Fibroblast of gingiva (primary cell): ENCODE measurements at places on chromosomes 6 and 20.

GRCh38 chr6:169111203-169111602 lies 142.4 kb downstream of the THBS2 start:
- DNase-seq, result no peak

GRCh38 chr6:150697515-150697914 lies 97.8 kb downstream of the PLEKHG1 start:
- peak; percentile 30 for DNase-seq

- DNase-seq, result no peak
These were observed 266.0 kb upstream of the SOX4 start for GRCh38 chr6:21327326-21328112.

DNA sequence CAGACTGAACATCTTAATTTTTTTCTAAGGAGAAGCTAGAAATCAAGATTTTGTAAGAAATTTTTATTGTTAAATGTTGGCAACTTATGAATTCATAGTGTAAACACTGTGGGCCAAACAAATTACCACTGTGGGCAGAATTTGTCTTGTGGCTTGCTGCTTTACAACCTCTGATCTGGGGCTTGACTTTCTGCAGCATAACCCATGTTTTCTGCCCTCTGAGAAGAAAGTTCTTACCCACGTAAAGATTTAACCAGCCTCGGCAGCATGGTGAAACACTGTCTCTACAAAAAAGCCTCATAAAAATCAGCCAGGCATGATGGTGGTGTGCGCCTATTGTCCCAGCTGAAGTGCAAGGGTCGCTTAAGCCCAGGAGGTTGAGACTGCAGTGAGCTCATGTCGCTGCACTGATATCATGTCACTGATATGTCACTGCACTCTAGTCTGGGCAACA lies 12.9 kb downstream of the ITCH start:
- no peak for DNase-seq

DNA sequence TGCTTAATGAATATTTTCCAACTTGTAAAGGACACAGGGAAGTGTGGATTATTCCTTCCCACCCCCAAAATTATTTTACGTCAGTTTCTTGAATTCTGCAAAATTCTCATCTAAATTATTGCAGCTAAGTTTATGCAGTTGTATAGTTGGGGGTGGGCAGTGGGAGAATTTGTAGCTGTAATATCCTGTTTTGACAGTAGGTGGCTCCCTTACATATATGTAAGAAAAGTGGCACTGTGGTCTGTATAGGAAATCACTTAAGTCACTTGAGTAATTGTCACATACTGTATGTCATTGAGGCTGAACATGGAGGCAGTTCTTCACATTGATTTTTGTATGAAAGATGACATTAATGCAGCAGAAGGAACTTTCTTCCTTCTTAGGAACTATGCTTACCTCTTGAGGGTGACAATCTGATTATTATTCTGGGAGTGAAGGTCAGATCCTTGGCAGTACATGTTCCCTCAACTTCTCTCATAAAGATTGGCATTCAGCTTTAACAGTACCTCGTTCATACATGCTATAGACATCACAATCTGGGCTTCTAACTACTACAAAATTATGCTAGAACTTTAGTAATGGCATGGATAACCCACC lies 14.6 kb upstream of the CFAP206 start:
- peak; percentile 62 for DNase-seq

DNA sequence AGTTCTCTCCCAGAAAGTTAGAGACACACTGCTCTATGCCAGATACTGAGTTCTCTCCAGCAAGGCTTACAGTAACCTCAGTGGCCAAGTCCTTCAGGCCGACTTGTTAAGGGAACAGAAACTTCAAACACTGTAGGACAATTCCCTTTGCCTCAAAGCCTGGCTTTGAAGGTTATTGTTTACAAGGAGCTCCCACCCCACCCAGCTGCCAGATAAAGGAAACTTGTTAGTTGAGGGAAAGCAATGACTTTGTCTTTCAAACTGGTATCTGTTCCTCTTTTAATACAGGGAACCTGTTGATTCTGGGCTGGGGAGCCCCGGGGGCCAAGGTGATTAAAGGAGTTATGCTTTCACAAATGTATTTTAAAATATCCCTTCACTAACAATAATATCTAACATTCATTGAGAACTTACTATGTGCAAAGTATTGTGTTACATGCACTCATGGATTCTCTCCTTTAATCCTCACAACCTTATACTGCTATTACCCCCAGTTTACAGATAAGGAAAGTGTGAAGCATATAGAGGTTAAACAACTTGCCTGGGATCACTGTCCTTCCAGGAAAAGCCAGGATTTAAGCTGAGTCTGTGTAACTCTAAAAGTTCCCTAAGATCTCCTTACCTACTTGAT lies 27.6 kb upstream of the CDKN1A start:
- DNase-seq, result no peak

DNA sequence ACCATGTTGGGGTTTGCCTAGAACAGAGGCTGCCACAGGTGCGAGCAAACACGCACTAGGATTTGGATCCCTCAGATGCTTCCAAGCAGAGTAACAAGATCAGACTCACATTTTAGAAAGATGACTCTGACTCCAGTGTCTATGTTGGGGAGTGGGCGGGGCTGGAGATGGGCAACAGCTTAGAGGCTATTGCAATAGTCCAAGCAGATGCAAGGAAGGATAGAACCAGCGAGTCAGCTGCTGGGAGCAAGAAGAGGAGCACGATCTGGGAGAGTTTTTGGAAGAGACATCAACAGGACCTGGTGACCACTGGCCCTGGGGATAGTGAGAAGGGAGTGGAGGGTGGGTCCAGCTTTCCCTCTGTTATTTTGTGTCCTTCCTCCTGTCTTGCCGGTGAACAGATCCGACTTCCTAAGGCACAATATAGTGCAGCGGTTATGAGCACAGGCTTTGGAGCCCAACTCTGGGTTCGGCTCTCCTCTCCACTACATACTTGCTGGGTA lies 52.7 kb downstream of the FGD2 start:
- DNase-seq, result peak; percentile 57

DNA sequence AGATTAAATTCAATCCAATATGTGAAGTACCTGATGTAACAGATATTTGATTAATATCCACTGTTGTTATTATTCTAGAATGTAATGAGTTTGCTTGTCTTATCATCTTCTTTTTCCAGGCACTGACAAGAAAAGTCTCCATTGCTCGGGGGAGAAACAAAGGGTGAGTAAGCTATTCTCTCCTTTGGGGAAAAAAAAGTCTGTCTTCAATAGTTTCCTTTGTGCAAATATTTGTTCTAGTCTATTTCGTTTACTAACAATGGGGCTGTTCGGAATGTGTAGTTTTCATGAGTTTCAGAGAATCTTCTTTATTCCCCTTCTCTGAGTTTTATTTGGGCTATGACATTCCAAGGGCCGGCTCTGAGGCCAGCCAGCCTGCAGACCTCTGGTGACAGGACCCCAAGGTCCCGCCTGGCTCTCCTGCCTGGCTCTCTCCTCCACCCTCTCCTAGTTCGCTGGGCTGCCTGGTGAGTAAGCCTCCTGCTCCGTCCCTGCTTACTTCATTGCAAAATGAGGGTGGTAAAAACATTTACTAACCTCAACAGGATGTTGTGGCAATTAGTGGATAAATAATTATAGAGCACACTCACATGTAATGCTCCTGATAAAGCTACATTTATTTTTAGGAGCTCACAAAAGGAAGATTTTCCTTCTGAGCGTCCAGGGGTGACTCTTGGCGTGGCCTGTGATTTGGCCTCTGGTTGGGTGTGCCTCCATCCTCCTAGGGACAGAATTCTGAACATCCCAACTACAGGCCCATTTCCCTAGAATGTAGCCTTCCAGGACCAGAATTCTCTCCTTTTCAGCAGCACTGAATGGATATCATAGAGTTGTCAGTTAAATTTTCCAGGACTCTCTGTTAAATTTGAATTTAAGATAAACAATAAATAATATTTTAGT lies 43.1 kb upstream of the SNX9 start:
- peak; percentile 34 for DNase-seq

- DNase-seq, result no peak
These were observed 64.2 kb downstream of the FGD2 start for GRCh38 chr6:37069639-37070038.

GRCh38 chr6:25330796-25331685 lies 51.9 kb downstream of the CARMIL1 start:
- no peak for DNase-seq

GRCh38 chr6:20467437-20467836 lies 65.8 kb downstream of the E2F3 start:
- no peak for DNase-seq

DNA sequence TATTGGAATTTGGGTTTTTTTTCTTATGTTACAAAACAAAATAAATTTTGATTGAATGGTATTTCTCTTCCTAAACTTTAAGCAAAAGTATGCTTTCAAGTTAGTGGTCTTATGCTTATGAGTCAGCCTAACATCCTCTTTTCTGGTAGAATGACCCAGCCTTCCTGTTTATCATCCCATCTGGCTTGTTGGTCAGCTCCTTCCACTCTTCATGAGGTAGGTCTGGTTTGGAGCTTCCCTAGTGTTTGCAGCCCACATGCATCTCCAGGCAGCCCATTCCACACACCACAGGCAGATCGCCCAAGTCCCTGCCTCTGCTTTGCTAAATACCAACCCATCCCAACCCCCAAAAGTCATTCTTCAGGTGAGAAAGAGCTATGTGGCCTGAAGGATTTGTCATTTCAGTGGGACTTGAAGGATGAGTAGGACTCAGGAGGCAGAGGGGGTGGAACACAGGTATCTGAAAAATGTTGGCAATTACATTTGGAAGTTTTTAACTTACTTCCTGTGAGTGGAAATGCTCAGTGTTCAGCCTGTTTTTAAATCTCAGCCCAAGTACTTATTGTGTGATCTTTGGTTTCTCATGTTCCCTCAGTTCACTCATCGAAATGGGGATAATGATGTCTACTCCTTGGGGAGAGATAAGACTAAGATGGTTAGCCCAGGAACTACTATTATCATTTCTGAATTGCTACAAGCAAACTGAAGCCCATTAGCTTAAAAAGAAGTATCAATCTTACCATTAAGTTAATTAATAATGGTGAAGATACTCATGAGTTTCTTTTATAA lies 294.0 kb downstream of the ADGB start:
- peak; percentile 81 for DNase-seq

DNA sequence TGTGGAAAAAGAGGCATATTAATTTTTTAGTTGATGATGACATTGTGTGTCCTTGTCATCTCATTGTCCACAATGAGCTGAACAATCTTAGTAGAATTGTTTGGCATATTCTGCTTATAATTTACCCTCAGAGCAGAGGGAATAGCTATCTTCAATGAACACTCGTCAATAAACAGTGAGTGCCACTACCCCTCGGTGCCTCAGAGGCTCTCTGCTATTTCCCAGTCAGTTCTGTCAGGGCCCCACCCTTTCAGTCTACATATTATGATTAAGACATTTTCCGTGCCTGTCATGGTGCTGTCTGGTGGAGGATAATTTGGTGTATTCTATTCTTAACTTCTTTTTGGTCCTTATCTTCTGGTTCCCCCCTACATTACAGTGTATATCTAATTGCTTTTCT lies 31.2 kb downstream of the NUS1 start:
- no peak for DNase-seq

DNA sequence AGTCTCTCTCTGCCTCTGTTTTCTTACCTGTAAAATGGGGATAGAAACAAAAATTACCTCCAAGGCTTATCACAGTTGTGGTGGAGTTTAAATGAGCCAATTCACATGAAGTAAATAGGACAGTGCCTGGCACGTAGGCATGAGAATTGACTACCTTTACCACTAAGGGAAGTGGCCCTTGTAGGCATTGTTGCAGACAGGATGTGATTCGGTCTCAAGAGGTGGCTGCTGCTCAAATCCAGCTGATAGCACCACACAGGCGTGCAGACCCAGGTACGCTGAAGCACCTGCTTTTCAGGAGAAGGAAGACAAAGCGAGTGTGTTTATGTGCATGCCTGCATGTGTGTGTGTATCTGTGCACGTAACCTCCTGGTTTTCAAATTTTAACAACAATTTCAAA lies 108.6 kb downstream of the EYA2 start:
- no peak for DNase-seq

DNA sequence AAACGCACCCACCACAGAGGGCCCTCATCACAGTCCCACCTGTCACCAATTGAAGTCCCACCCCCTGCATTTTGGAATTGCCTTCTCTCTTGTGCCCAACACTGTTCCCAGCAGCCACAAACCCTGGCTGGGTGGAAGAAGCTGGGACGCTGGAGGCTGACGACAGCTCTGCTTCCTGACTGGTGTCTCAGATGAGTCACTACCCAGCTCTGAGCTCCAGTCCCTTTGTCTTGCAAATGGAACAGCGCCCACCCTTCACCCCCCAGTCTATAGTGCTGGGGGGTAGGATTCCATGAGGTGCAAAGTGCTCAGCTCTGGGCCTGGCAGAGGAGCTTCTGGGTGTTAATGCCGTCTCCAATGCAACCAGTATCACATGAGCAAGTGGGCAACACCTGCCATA lies 85.3 kb downstream of the DLGAP4 start:
- no peak for DNase-seq

DNA sequence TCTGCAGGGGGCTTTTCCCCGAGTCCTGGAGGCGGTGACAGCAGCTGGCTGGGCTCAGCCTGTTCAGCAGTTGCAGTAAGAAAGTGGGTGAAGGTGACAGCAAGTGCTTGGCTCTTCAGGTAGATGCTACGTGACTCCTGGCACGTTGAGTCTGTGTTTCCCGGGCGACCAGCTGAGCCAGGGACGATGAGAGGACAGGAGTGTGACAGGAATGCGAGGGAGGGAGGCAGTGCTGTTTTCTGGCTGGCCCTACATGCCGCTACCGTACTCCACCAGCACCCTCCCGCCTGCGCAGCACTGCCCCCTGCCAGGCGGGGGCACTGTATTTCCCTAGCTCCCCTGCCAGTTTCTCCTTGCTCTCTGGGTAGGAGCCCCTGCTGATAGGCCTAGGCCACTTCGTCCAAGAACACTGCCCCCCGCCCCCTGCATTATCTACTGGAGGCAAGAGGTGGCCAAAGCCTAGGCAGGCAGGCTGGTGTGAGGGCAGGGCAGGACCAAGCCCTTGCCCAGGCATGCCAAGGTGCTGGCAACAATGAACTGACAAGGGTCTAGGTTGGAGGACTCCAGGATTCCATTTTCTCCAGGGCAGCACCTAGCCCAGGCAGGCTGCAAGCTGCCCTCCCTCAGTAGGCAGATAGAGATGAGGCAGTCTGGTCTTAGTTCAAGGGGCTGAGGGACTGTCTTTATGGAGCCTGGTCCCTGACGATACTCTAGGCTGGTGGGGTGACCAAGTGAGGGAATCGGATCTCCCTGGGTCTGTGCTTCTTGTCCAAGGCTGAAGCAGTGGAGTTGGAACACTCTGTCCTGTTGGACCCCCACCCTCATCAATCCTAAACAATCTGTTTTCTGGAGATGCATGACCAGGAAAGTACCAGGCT lies 19.2 kb downstream of the MRPS18A start:
- peak; percentile 41 for DNase-seq

DNA sequence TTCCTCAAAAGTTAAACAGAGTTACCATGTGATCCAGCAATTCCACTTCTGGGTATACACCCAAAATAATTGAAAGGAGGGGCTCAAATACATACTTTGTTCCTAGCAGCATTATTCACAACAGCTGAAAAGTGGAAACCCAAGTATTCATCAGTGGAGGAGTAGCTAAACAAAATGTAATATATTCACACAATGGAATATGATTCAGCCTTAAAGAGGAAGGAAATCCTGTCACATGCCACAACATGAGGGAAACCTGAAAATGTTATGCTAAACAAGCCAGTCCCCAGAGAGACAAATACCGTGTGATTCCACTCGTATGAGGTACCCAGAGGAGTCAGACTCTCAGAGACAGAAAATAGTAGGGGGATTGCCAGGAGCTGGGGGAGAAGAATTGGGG lies 44.5 kb downstream of the PXDC1 start:
- DNase-seq, result no peak

GRCh38 chr6:11575408-11576033 lies 38.0 kb downstream of the TMEM170B start:
- DNase-seq, result peak; percentile 76

GRCh38 chr20:919491-919916 lies 3.4 kb upstream of the ANGPT4 start:
- no peak for DNase-seq

- peak; percentile 76 for DNase-seq
These were observed 47.6 kb upstream of the MYL9 start for GRCh38 chr20:36493801-36494114.
